ENCODE measurements at places on chromosomes 6 and 20.

GRCh38 chr6:187210-187861, 105.0 kb upstream of the DUSP22 start:
- DNase-seq = no peak

GRCh38 chr6:42185597-42185996, 9.2 kb downstream of the GUCA1B start:
- no peak for DNase-seq

DNA sequence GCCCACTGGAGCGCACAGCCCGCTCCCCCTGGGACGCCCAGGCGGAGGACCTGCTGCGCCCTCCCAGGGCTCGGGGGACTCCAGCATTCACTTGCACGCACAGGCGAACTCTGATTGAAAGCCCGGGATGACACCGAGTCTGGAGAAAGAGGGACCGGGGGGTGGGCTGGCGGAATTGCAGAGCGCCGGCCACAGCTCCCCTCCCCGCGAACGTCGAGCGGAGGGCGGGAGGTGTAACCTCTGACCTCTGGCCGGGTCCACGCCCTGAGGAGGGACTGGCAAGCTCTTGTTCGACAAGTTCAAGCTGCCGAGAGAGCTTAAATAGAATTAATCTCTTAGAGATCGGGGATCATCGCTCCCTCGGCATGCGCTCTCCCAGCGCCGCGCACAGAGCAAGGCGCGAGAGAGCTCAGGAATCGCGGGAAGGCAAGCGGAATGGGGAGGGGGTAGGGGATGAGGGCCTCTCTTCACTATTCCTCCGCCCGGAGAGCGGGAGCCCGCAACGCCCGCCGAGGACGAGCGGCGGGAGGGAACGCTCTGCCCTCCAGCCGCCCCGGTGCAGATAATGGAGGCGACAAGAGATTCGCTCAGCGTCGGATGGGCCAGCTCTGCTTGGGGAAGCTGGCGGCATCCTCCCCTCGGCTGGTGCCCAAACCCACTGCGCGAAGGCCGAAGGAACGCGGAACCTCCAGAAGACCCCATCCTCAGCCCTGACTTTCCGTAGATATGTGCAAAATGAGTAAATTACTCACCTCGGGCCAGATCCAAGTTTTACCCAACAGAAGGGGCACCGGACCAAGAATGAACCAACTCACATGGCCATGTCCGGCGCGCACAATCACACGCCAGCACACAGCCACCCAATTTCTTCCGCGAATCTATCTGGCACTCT, 761 bp upstream of the NR2E1 start:
- no peak for DNase-seq

DNA sequence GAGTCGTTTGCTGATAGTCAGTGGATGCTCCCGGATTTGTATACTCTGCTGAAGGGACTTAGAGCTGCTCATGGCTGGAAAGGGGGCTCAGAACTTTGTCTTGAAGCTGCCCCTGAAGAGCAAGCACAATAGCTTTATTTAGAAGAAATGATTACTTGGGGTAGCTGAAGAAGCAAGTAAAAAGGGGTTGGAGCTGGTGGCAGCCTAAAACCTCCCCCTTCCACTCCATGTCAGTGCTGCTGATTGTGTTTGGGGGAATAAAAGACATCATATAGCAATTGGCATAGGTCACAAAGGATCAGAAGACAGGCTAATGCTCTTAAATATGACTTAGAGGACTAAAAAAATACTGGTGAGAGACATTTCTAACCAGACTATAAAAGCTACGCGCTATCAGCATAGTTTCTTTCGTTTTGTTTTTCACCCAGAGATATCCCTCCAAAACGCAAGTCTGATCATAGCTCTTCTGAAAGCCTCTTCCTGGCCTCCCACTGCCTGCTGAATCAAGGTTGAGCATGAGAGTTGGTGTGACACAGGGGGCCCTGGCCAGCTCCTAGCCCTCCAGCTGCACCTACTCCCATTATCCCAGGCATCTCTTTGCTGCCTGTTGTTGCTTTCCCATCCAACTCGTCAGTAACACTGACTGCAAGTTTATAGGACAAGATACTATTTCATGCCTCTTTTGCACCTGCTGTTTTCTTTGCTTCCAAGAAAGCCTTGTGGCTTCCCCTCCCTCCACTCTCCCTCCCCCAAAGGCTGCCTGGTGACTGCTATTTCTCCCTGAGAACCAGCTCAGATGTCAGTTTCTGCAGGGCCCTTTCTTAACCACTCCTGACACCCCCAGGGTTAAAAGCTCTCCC, 33.9 kb upstream of the SGK1 start:
- DNase-seq = no peak

GRCh38 chr20:37108676-37109075, 12.9 kb upstream of the RBL1 start:
- no peak for DNase-seq

- no peak for DNase-seq
Observed at GRCh38 chr20:62019881-62020492, 45.7 kb downstream of the TAF4 start.

DNA sequence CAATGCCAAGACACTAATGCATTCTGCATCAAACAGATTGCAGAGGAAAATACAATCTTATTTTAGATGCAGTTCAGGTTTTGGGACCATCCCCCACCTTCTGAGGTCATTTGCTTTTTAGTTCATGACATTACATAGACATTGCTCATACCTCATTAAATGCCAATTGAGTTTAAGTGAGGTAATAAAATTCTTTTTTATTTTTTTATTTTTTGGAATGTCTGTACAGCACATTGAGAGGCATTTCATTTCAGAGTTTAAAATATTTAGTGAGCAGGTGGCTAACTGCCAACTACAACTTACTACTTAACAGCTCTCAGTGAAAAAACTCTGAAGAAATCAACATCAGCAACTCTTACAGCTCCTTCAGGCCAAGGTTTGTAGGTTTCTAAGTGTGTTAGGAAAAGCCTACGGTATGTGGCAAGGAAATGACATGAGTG, 482.2 kb upstream of the RNF217 start:
- no peak for DNase-seq

- peak; percentile 57 for DNase-seq
Observed at GRCh38 chr20:11891776-11892545, 25.7 kb upstream of the BTBD3 start.

DNA sequence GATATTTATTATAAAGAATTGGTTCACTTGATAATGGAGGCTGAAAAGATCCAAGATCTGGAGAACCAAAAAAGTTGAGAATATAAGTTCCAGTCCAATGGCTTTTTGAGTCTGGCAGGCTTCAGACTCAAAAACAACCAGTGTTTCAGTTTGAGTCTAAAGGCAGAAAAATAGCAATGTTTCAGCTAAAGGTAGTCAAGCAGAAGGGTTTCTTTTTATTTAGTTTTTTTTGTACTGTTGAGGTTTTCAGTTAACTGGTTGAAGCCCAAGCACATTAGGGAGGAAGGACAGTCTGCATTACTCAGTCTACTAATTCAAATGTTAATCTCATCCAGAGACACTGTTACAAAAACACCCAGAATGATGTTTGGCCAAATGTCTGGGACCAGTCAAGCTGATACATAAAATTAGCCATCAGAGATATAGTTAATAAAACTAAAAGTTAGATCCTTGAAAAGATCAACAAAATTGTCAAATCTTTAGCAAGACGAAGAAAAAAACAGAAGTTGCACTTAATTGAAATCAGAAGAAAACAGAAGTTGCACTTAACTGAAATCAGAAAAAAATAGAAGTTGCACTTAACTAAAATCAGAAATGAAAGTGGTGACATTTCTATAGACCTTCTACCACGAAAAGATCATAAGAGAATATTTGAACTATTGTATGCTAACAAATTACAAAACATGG, 980.3 kb upstream of the FLRT3 start:
- no peak for DNase-seq

- no peak for DNase-seq
Observed at GRCh38 chr20:61316346-61316745, 64.3 kb downstream of the CDH4 start.

DNA sequence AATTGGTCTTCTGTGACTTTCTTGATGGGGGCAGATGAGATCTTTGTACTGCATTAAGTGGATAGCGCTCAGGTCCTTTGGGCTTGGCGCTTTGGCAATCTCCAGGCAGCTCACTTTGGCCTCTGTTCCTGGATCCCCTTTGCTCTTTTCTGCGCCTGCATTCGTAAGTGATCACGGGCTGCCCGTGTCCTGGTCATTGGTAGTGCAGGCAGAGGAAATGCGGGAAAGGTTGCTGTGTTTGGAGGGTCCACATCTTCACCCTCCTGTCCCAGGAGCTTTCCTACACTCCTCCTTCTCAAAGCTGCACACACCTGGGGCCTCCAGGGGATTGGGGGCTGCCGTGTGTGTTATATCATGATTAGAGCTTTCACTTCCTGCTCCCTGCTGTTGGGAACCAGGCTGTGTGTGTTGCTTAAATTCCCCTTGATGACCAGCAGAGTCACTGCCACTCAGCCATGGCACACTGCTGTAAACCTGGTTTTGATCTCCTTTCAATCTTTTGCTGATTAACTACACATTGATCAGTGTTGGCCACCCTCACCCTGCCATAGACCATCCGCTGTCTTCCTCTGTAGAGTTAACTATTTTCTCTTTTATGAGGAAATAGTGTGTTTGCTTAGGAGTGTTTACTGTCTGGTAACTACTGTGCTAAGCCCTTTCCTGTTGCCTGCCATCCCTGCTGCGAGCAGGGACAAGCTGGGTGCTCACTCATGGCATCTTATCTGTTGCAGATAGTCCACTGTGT, 13.0 kb upstream of the SNHG17 start:
- DNase-seq = no peak

GRCh38 chr20:46605978-46606816, 45.1 kb downstream of the SLC13A3 start:
- no peak for DNase-seq

DNA sequence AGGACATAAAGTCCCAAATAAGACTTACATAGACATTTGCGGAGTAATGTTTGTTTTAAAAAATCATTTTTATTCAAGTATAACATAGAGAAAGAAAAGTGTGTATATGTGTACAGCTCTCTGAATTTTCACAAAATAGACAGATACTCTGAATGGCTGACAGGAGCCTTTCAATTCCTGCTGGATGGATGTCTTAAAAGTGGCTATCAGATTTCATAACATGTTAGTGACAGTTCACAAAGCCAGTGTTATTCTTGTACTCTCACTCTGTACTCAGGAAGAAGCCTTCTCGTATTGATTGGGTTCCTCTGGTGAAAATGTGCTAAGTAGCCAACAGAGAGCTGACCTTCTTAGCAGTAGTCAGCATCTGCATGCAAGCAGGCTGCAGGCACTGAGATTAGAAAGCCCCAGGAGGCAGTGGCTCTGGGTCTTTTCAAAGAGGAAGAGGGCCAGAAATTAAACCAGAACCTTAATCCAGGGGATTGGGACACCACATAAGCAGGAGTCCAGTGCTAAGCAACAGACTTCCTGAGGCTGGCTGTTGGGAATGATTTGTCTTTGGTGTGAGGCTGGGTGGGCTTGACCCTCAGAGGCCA, 19.7 kb downstream of the SLC17A4 start:
- DNase-seq = no peak

DNA sequence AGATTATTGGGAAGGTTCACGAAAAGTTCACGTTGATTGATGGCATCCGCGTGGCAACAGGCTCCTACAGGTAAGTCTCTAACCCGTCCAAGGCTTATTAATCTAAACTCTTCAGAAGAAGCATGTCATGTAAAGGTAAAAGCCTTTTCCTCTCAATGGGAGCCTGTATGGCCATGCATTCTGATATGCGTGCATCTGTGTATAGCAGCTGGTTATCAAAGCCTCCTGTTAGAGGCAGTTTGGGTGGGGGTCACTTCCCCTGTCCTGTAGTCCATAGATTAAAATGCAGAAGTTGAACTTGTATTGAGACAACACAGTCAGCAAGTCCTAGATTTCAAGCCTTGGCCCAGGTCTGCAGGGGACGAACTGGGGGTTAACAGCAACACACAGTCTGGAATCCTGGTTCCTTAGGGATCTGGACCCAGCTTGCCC, 14.2 kb upstream of the DHX35 start:
- no peak for DNase-seq

DNA sequence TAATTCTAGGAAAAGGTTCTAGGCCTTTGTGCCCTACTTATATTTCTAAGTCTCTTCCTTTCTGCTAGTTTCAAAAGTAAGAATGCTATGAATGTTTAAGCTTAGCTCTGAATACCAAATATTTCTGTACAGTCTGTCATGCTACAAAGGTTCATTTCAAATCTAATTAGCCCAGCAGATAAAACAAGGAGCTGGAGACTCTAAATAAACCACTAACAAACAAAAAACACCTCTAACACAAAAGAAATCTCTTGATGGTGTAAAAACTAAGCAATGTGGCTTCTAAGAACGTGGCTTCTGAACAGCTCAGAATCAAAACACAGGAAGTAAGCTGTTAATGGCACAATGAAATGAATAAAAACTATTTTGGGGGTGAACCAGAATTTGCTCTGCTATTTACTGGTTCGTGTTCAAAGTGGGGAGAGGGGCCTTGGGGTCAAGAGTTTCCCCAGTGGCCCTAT, 198.3 kb downstream of the BCAS1 start:
- no peak for DNase-seq

DNA sequence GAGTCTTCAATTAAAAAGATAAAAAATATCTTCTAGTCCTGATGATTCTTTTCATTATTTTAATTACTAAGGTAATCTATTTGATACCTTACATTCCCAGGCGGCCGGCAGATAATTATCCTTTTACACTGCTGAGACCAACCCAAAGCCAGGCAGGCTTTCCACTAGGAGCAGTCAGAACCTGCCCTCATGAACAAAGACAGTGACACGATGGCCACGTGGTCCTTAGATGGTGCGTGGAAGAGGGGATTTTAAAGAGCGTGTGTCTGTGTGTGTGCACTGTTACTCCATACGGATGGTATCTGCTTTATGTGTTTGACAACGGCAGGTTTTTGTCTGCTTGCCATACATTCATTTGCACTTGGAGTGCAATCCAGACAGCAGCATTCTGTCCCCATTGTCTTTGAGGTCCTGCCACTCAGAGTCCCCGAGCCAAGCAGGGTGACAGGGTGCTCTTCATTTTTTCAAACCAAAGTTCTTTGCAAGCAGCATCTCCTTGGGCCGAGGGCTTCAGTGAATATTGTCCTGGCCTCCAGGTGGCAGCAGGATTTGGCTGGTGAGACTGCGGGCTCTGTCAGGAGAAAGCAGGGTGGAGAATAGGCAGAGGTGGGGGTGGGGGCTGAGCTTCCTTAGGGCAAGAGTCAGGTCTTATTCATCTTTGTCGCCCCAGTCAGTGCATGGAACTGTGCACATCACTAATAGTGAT, 260.5 kb downstream of the NRN1 start:
- no peak for DNase-seq

All from activated CD4-positive, alpha-beta T cell treated with anti-CD3 and anti-CD28 coated beads, Interleukin-2, Interleukin-4, amounts not matched to agents 100 ng/mL and 50 ng/mL, durations not matched to agents 16 hours and 8 hours (primary cell).